ENCODE measurements at places on chromosomes 6 and 20.

DNA sequence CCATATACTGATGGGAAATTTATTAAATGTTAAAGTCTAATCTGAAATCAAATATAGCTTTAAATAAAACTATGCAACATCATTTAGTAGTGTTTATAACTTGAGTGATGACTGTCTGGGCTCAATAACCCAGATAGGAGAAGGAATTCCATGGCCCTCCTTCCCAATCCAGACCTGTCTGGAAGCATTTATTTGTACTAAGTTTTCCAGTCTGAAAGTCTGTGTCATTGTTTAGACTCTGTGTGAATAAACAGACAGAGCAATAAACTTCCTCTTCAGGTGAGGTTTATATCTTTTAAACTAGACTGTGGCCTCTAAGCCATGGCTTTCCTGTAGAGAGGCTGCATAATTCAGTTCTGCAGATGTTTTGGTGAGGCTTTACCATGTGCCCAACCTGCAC is 176.4 kb downstream of the SOX4 start:
- no peak for DNase-seq

DNA sequence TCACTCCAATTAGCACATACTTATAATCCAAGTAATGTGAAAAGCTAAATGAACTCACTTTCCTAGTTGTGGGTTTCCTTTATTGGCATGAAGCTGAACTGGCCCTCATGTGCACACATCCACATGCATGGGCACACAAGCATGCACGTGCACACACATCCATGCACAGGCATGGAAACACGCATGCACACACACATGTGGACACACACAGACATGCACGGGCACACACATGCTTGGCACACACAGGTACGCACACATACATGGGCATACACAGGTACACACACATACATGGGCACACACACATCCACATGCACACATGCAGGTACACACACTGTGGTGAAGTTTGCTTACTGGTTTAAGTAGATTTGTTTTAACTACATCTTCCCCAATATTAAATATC is 23.8 kb downstream of the SYNDIG1 start:
- DNase-seq, result no peak

GRCh38 chr6:109332748-109333147 is 49.5 kb downstream of the CD164 start:
- no peak for DNase-seq

DNA sequence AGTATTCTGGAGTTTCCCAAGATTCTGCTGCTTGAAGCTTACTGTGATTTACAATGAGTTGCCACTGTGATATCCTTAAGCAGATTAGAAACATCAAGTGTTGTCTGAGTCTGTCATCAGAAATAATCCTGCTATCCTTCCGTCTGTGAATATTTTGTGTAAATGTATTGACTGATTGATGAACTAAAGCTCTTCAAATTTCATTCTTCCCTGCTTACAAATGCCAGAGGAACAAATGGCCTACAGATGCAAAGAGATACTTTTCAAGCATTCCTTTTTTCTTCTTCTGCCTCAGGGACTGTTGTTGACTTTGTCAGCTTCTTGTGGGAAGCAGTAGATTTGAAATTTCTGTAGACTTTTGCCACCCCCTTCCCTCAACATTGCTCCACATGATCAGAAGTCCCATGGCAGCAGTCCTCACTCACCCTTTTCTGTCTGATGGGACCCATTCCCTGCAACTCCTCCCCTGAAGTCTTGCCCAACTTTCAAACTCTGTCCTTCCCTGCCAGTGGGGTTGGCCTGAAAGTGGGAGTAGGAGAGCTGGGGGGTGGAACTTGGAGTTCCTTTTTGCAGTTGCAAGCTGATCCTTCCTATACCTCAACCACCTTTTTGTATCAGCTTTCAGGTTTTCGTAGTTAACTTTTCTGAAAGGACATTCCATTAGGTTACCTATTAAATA is 38.5 kb upstream of the MLIP start:
- DNase-seq, result no peak
